ENCODE measurements at places on chromosomes 11 and 22.
A peak's percentile ranks its signal among the peaks of the same experiment; 100 is the strongest.

DNA sequence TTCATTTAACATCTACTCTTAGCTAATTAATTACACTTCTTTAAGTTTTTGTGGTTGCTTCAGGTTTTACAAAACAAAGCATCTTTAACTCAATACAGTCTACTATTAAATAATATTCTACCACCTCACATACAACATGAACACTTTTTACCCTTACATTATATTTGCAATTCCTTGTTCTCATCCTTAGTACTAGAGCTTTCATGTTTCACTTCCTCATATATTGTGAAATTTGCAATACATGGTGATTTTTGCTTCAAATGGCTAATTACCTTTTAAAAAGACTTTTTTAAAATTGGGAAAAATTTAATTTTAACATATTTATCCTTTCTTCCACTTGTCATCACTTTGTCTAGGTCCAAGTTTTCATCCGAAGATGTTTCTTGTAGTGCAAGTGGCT is 37.5 kb downstream of the RSF1 start:
- DNase-seq = no peak

- DNase-seq = no peak
Measured at GRCh38 chr22:36510966-36511881, 4.4 kb upstream of the FOXRED2 start.

GRCh38 chr11:35629511-35629910 is 11.3 kb downstream of the FJX1 start:
- no peak for DNase-seq

GRCh38 chr11:104531894-104532293 is 366.4 kb downstream of the CASP12 start:
- DNase-seq = no peak

DNA sequence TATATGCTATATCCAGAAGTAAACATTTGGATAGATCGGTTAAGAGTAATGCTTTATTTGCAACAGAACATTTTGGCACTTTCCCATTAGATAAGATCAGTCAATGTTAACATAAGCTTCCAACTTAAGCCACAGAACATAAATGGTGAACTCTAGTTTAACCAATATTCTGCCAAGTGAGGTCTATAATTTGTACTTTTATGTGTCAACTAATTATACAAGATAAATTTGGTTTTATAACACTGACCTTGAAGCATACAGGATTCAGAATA is 23.5 kb upstream of the BLID start:
- DNase-seq = no peak

- DNase-seq = no peak
Measured at GRCh38 chr11:15865212-15865987, 490.9 kb downstream of the SOX6 start.

- DNase-seq = no peak
Measured at GRCh38 chr22:30310881-30311771, 15.6 kb downstream of the TBC1D10A start.

GRCh38 chr11:97430877-97431276 is 1041.1 kb downstream of the JRKL start:
- DNase-seq = no peak

- no peak for DNase-seq
Measured at GRCh38 chr11:72598906-72599305, 75.3 kb downstream of the PDE2A start.

- no peak for DNase-seq
Measured at GRCh38 chr11:73308003-73308960, at the start of gene ARHGEF17. Gene ARHGEF17, plus strand, starts transcription at chr11:73308276. Its CDS starts 363 bp downstream, at chr11:73308639.

DNA sequence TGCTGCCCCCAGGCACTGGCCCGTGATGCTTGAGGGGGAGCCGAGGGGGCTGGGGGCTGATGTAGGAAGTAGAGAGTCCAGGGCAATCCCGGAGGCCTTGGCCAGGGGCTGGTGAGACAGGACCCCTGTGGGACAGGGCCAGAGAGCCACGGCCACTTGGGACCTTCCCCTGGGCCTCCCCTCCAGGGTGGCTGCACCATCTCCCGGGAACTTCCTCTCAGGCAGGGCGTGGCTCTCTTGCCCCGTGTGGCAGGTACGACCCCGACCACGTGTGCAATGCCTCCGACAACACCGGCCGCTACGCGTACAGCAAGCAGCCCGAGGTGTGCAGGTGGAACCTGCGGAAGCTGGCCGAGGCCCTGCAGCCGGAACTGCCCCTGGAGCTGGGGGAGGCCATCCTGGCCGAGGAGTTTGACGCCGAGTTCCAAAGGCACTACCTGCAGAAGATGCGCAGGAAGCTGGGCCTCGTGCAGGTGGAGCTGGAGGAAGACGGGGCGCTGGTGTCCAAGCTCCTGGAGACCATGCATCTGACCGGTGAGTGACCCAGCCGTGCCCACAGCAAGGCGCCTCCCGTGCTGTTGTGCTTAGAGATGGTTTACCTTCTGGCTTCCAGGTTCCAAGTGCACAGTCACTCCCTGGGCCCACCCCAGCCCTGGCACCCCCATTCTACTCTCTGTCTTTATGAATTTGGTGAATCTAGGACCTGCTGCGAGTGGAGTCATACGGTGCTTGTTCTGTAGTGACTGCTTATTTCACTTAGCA is 9.7 kb downstream of the SELENOO start:
- no peak for DNase-seq

DNA sequence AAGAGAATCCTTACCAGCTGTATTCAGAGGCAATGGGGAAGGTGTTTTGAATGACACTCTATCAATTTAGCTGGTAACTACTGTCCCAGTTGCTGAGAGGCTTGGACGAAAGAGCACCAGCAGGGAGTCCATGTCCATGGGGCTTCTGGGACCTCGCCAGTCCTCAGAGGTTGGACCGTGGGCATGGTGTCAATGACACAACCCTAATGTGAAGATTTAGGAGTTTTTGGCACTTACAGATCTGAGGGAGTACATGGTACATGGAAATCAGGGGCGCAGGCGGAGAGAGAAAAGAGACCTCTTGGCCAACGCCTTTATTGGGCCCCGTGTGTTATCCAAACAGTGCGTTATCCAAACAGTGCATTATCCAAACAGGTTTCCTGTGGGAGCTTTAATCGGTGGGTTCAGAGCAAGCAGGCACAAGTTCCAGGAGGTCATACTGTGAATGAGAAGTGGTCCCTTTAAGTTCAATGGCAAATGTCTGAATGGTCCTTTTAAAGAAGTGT is 169.1 kb upstream of the B3GAT1 start:
- no peak for DNase-seq

DNA sequence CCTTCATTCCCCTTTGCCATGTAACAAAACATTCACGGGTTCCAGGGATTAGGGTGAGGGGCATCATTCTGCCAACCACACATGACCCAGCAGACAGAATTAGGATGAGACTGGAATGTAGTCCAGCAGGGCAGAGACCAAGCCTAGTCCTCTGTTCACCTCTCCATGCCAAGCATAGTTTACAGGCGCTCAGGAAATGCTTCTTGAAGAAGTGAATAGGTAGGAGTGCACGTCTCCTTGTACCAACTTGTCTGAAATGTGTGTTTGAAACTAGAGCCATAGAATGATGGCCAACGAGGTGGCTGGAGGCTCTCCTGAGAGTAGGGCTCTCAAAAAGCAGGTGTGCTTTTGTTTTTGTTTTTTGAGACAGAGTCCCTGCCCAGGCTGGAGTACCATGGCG is 8.2 kb downstream of the SPINDOC start:
- DNase-seq = no peak

- DNase-seq = no peak
Measured at GRCh38 chr11:10118865-10119264, 175.2 kb downstream of the SBF2 start.

- no peak for DNase-seq
Measured at GRCh38 chr11:134512061-134512460, 100.0 kb upstream of the B3GAT1 start.

DNA sequence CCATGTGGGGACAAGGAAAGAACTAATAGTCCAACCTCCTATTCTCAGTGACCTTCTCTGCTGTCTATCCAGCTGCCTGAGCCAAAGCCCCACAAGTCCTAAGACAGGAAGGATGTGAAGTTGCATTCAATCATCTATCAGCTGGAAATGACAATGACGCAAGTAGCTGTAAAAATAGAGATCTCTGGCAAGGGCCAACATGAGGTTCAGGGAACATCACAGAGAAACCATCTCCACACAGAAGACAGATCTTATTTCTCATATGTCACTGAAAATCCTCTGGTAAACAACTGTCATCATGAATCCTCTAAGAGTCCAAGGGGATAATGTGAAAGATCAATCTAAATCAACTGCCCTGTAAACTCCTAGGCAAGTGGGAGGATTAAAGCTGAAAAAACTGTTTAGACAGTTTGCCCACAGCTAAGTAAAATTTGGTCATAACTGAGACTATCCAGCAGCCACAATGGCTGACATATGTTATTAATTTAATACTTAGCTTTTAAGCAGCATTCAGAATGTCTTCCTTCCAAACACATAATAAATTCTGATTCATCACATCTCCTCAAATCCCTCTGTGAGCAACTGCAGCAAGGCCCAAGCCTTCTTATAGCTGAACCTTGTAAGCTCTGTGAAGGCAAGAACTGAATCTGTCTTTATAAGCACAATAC is 52.1 kb downstream of the ALG9 start:
- DNase-seq = no peak

DNA sequence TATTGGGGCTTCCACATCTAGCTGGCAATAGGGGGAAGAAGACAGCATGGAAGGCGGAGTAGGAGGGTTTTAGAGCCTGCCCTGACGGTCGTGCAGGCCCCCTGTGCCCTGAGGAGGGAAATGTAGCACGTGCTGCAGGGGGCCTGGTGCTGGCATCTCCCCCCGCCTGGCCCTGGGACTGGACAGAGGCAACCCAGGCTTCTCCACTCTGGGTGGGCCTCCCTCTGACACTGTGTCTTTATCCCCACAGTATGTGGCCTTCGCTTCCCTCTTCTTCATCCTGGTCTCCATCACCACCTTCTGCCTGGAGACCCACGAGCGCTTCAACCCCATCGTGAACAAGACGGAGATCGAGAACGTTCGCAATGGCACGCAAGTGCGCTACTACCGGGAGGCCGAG is 36.8 kb downstream of the KCNC1 start:
- no peak for DNase-seq

DNA sequence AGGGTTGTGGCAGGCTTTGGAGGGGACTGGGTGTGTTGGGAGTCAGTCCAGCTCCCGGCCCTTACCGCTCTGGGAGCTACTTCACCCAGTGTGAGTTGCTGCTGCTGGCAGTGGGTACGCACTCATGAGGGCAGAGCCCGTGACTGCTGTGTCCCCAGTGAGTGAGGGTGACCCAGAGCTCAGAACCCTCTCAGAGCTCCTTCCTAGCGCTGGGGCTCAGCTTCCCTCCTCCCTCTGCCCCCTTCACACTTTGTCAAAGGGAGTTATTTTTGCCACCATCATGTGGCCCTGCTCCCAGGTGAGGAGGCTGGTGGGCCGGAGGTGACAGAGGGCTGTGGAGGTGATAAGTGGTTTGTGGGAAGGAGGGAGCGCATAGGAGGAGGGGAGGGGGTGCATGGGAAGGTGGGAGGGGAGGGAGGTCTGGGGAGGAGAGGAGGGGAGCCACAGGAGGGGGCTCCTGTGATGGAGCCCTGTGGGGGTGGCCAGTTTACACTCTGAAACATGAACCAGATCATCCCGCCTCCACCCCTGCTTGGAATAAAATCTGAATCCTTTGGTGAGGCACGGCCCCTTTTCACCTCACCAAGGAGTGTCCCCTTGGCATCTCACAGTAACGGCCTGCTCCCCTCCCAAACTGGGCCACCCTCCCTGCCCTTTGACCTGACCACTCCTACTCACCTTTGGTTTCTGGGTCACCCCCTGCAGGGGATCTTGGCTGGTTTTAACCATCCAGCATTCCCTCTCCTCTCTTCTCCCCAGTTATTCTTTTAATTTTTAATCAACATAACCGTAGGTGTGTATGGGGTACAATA is 9.9 kb downstream of the NDUFV1 start:
- DNase-seq = no peak

GRCh38 chr11:47373876-47374719 is 4.2 kb downstream of the SPI1 start:
- peak; percentile 84 for DNase-seq

DNA sequence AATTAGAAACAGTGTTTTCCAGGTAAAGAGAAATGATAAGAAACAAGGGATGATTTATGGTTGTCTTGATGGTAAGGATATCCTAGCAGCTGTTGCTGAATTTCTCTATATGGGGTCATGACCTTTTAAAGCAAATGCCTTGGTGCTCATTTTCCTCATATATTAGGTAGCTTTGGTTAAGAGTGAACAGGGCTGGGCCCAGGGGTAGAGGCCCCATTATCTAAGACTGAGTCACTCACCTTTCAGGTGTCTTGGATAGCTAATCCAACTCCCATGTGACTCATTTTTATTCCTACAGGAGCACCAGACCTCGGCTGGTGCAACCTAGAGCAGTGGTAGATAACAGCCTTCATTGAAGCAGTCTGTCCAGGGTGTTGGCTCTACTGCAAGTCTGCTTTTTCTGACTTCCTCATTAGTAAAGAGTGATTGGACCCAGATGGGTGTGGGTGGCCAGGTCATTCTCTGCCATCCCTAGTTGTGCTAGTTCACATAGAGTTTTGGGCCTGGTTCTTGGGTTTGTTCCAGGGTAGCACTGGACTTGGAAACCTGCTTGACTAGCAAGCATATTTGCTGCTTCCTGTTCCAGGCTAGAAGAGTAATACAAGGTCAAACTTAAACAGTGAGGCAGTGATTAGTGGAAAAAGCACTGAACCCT is 37.4 kb downstream of the CTNND1 start:
- no peak for DNase-seq

DNA sequence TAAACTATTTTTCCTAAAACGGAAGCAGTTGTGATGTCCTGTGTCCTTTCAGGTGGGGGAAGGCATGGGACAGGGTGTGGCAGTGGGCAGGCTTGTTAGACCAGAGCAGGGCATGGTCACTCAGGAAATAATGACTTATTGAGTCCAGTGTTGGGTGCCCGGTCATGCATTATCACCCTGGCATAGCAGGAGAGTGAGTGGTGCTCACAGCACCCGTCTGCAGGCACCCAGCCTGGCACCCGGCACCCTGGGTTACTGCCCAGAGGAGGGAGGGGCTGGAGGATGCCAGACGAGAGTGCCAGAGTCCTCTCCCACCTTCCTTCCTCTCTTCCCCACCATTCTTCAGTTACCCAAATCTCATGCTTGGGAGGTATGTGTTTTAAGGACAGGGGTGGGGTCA is 59.1 kb downstream of the ST3GAL4 start:
- no peak for DNase-seq

- DNase-seq = no peak
Measured at GRCh38 chr11:12864316-12865156, 144.6 kb upstream of the RASSF10 start.

DNA sequence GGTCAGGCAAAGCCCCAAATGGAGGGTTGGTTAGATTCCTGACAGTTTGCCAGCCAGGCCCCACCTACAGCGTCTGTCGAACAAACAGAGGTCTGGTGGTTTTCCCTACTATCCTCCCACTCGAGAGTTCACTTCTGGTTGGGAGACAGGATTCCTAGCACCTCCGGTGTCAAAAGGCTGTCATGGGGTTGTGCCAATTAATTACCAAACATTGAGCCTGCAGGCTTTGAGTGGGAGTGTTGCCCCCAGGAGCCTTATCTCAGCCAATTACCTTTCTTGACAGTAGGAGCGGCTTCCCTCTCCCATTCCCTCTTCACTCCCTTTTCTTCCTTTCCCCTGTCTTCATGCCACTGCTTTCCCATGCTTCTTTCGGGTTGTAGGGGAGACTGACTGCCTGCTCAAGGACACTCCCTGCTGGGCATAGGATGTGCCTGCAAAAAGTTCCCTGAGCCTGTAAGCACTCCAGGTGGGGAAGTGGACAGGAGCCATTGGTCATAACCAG is 4.7 kb upstream of the TTC36 start:
- DNase-seq = no peak

GRCh38 chr11:64379817-64380709 is 21.1 kb downstream of the RPS6KA4 start:
- DNase-seq = no peak

- no peak for DNase-seq
Measured at GRCh38 chr11:113496026-113496651, 20.9 kb upstream of the DRD2 start.
